ENCODE measurements at places on chromosomes 12 and 14.
A peak's percentile ranks its signal among the peaks of the same experiment; 100 is the strongest.

DNA sequence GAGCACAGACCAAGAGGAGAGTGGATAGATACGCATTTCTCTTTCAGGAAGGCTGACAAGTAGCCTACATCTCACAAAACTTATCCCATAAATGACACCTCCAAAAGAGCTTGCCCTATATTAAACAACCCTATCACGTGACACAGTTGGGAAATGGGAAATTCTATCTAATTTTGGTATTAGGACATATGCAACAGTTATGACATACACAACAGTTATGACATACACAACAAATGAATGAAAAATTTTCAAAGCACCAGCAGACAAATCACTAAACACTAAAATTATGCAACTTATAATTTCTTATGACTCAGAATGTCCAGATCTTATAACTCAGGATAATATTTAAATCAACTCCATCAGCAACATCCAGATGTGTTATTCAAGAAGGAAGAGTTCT is 54.1 kb downstream of the DUSP16 start:
- DNase-seq: peak; percentile 56

DNA sequence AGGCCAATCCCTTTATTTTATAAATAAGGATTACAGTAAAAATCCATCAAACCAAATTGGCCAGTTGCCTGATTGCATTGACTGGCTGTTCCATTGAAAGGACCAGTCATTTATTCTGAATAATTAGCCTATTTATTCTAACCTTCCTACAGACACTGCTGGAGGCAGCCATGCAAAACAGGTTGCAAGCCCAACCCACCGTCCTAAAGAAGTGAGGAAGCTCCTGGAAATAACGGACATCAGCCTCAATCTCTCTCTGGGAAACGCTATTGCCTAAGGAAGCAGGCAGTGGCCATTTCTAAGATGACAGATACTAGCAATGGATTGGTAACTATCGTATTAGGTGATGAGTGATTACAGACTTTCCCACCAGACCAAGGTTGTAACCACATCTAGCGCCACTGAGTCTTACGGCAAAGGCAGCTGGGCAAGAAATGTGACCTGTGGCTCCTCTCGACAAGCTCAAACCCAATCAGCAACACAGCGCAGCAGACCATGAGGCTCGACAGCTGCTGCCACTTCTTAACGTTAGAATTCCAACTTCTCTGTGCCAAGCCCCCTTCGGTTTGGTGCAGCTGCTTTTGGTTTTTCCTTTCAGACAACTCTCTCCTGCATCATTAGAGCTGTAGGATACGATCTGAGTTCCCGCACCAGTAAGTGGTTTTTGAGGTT is 134.2 kb downstream of the KCNK10 start:
- no peak for DNase-seq

DNA sequence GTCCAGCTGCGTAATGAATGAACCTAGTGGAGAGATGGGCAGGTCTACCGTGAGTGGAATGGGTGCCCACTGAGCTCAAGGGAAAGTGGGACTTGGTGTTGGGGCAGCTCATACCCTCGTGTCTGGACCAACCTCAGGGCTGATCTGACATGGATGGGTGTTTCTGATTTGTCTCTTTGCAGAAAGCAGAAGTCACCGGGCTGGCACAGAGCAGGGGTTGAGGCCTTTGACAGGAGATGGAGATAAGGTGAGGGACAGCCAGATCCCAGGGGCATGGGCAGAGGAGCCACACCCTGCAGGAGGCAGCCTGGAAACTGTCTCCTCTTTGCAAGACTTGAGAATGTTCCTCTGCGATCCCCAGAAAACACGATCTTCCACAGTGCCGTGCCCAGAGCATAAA is 20.9 kb upstream of the PPP1CC start:
- DNase-seq: no peak

DNA sequence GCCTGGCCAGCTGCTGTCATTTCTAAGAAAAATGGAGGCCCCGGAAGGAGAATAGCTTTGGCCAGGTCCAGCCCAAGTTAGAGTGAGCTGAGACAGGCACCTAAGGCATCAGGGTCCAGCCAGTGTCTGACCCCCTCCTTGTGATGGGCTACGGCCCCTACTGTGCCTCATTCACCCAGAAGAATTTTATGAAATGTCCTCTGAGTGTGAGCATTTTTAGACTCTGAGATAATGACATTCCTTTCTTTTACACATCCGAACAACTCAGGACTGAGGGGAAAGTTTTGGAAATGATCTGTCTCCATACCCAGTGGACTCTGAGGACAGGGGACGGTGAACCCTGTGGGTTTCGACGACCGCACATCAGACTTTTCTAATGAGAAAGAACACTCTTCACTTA is 50.4 kb downstream of the SLC24A4 start:
- DNase-seq: no peak

- DNase-seq: no peak
Measured at GRCh38 chr12:7411343-7411742, 32.6 kb downstream of the CD163L1 start.

GRCh38 chr12:32482226-32482625 is 82.9 kb downstream of the FGD4 start:
- no peak for DNase-seq

GRCh38 chr12:45205165-45205825 is 10.6 kb upstream of the ANO6 start:
- no peak for DNase-seq

GRCh38 chr14:52551696-52552062 is 626 bp downstream of the TXNDC16 start:
- DNase-seq: no peak

DNA sequence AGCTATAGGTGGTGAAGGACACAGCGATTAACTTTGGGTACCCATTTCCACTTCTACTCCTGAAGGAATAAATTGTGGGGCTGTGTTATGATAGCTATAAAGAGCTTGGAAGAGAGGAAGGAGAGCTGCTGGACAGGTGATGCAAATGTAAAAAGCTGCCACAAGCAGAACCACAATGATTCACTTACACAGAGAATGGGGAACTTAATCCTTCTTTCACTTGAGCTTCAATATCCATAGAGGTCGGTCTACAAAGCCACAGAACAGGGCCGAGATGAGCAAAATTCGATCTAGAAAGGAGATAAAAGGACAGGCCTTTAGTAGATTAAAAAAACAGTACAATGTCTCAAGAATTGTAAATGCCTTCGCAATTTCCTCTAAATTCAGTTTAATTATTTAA is 831.1 kb downstream of the LRFN5 start:
- no peak for DNase-seq

- peak; percentile 33 for DNase-seq
Measured at GRCh38 chr12:80441921-80442320, 2.1 kb upstream of the PTPRQ start.

DNA sequence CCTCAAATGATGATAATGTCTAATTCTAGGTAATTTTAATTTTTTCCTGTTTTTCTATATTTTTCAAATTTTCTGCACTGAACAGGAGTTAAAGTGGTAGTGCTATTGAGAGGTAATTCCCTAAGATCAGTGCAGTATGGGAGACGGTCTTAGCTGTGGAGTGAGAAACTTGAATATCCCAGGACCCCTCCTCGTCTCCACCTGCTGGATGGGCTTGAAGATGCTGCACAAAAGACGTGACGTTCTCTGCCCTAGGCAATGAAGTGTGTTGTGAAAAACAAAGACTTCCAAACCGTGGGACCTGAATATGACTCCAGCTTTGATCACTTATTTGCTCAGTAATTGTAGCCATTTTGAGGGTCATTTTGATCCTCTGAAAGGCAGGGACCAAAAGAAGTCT is 298.1 kb downstream of the VRK1 start:
- no peak for DNase-seq

DNA sequence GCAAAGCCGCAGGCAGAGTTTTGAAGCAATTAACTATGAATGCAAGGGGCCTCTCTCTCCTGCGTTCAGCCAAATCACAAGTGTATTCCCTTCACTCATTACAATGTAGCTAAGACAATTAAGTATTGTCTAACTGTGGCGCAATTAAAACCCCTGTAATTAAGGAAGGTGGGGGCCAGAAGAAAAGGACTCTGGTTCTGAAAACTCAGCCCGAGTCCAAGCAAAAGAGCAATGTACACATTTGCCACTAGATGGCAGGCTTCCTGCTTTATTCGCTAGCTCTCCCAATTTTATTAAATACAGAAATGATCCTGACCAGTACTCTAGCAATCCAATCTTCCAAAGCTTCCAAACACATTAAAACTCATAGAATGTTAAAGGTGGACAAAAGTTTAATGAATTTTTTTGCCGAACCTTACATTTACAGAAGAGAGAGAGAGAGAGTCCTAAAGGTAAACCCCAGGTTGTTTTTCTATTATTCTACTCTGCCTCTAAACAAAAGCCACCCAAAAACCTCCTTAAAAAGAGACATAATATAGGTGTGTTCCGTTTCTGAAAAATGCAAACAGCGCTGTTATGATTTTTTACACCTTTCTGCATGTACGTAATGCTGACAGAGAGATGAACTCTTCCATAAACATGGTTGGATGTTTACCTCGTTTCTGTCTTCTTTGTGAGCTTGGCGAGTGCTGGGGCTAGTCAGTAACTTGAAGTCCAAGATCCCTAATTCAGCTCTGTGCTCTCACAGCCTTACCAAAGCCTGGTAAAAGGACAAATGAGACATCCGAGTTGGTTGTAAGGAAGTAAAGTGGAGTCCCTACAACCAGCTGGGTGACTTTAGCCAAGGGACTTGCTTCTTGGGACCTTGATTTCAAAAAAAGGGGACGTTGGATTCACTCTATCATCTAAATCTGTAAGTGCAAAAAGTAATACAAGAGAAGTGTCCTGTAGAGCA is 50.9 kb upstream of the VASH1 start:
- peak; percentile 10 for DNase-seq

GRCh38 chr12:78239544-78239943 is 408.9 kb downstream of the NAV3 start:
- no peak for DNase-seq

DNA sequence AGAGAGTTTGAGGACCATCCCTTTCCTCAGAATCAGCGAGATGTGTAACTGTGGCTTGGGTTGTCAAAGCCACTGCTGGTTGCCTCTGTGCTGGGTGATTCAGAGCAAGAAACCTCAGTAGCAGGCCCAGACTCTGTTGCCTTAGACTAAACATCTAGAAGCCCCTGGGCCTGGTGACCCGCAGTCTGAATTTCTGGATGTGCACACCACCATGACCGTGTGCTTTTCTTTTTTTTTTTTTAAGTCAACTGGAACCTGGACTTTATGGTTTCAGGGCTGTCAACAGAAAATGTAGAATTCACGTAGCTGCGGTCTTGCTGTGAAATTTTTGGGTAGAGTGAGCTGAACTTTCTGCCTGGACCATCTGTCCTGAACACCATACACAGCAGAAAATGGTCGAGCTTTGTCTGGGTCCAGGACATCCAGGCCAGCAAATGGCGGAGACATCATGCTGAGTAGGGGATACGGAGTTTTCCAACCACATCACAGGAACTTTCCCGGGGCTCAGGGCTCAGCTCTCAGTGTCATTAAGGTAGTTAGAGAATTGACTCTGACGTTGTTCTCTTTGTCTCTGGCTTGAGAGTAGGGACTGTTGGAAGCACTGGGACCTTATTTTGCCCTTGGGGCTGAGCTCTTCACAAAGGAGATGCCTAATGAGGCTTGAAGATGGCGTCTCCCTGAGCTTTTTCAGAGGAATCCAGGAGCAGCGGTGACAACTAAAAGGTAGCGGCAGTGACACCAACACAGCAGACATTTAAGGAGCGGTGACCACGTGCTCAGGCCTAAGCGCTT is 23.0 kb upstream of the BATF start:
- DNase-seq: no peak

- DNase-seq: no peak
Measured at GRCh38 chr12:72522411-72522810, 250.2 kb downstream of the TRHDE start.

DNA sequence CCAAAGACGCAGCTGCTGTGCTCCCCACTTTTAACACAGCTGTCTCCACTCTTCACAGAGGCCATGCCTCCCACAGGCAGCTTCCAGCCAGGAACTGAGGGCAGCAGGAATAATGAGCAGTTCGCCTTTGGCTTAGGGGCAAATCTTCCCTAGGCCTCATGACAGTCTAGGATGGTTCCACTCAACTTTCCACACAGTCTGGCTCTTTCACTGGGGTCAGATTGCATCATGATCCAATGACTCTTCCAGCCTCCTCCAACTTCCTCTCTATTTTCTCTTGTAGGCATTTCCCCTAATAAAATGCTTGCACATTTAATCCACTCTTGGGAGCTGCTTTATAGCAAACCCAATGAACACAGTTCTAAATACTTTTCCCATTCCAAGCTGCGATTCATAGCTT is 271.6 kb upstream of the ATP2B1 start:
- no peak for DNase-seq

DNA sequence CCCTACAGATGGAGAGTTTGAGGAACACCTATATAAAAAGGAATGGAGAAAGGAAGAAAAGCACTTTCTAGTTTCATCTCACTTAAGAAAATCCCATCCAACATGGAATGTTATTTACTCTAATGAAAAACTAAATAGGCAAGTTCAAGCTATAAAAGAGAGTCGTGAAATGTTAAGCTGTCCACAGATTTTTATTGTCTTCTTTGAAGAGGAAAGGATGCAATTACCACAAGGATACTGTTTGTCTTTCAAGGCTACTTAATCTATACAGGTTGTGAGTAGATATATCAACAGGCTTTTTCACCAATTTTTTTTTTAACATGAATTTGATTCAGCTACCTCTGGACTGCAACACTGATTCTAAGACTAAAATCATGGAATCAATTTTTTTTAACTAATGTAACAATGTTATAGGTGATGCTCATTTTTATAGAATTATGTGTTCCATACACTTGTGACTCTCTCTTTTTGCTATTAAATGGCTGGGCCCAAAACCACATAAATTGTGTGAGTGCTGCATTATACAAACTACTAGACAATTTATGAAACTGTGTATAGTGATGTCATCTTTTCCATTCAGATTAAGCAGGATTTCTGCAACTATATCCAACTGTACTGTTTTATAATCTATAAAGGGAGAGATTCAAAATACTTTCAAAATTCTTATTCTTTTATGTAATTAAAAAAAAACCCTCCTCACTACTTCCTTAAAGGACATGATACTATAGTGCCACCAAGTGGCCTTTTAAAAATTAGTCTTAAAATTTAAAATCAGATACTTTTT is 26.8 kb upstream of the BMAL2 start:
- DNase-seq: peak; percentile 23

GRCh38 chr12:88035907-88036289 is 6.7 kb upstream of the C12orf50 start:
- no peak for DNase-seq

DNA sequence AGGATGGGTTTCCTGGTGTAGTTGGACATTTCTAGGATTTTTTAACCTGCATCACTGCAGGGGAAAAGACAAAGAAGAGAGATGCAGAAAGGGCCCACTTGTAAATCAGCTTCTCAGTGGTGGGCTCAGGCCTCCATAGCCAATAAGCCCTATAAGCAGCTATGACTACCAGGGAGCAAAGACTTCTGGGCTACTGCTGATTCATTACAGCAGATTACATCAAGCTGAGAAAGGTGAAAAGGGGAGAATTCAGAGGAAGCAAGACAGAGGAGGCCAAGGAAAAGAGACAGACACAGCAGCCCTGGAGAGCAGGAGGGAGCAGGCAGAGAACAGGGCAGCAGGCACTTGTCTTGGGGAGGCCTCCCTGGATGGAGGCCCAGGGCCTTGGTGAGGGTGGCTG is 95.2 kb downstream of the KCNA5 start:
- DNase-seq: no peak

GRCh38 chr12:1666215-1666614 is 24.7 kb upstream of the ADIPOR2 start:
- DNase-seq: no peak
